ENCODE measurements at places on chromosomes 16 and 17. TPM values are rescaled to one million over a fixed set of nuclear protein-coding genes. Genes with fewer than 3 reads are reported as not detected.

Gene GAS7
- 0.53 TPM for total RNA-seq

Gene MTSS2
- total RNA-seq = 13.0 TPM

Gene KCNG4
- total RNA-seq = not detected

Gene IL4R
- 13.0 TPM for total RNA-seq

Gene CLDN7
- total RNA-seq = 0.70 TPM

Gene PERCC1
- total RNA-seq = not detected

Gene TNFSF12
- total RNA-seq = 3.9 TPM

Measured in smooth muscle cell of the coronary artery (primary cell).